Tongue (tissue), 3 donors: ENCODE measurements at places on chromosomes 3 and 15.

DNA sequence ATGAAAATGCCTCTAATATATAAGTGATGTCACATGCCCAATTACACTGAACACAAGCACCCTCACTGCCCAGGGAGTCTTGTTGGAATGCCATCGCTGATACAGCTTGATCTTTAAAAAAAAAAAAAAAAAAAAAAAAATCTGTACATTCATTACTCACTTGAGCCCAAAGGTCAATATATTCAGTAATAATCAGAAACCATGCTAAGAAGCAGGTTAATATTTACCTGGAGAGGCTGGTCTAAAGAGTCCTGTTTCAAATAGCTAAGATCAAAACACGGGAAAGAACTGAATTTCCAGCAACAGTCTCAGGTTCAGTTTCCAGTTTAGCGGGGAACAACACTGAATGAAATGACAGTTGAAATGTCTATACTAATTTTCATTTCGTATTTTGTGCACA lies 109.9 kb downstream of the UACA start:
- no peak for DNase-seq

GRCh38 chr15:101357885-101358284 lies 62.8 kb upstream of the SNRPA1 start:
- DNase-seq, result no peak

- no peak for DNase-seq
Measured at GRCh38 chr15:36775209-36775608, 195.8 kb downstream of the CDIN1 start.

DNA sequence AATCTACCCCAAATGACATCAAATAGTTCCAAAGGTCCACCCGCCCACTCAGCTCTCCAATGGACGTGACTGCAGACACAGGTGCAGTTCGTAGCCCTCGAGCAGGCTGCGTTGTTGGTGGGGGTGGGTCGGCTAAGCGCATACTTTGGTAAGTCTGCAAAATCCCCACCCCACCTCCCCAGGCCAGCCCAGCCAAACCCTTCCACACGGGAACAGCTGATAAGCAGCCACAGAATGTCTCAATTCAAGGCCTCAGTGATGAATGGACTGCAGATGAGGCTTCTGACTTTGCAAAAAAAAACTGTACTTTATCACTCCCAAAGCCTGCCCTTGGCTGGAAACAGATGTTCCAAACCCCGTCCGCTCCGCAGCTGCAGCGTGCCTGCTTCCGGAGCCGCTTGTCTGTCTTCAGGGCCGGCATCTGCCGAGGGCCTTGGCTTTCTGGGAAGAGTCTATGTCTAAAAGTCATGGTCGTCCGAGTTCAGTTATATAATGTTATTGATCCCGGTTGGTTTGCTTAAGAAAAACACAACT lies 38.2 kb downstream of the PCSK6 start:
- peak; percentile 92 for DNase-seq

GRCh38 chr3:56076746-56077145 lies 391.5 kb downstream of the ERC2 start:
- peak; percentile 61 for DNase-seq

DNA sequence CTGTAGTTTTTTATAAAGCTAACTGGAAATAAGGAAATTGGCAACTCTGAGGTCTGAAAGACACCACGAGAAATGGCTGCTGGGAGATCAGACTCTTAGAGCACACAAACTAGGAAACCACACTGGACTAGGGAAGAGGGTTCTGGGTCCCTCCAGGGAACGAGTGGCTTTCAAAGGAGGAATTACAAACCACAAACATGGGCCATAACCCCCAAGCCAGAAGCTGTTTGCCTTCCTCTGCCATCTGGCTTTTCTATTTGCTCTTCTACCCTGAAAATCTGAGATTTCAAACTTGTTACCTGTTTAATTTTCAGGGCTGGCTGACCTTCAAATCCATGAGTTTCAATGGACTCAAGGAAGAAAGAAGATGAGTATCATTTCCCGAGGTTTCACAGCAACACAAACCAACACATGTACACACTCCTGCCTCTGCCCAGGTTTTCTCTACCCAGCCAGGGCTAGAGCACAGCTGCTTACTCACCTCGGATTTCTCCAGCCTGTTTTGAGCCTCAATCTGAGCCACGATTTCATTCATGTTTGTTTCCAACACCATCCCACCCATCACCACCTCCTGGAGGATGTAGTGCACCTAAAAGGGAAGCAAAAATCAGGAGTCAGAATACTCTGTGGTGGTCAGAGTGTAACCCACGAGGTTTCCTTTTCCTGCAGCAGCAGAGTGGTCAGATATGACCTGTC lies 22.6 kb upstream of the ANPEP start:
- no peak for DNase-seq

- peak; percentile 21 for DNase-seq
Measured at GRCh38 chr3:179713643-179714090, 60.8 kb downstream of the USP13 start.

DNA sequence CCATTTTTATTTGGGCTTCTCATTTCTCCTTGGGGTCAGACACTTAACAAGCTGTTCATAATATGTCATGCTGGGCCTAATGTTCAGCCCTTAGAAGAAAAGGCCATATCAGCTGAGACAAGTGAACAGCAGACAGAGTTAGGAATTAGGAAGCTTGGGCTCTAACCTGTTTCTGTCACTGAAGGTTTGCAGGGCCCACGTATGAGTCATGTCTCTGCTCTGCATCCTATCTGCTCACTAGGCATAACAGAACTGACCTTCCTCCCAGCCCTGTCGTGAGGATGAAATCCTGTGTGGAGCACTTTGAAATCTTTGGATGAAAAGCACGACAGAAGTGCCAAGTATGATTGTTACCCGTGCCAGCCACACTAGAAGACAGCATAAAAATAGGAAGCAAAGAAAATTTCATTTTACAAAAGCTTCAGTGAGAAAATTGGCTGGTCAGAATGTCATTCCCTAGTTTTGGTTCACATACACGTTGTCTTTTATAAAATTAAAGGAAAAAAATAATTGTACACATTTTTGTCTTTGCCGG lies 26.5 kb upstream of the CD47 start:
- DNase-seq, result no peak
